Activated CD4-positive, alpha-beta memory T cell treated with anti-CD3 and anti-CD28 coated beads, Interleukin-2, amount 10 ng/mL, durations not matched to agents 7 days and 5 days (primary cell): ENCODE measurements at places on chromosomes 12 and 14. TPM values are rescaled to one million over a fixed set of nuclear protein-coding genes. Genes with fewer than 3 reads are reported as not detected.

GRCh38 chr12:57280211-57281062 lies 29.4 kb upstream of the STAC3 start:
- DNase-seq = peak; percentile 76

DNA sequence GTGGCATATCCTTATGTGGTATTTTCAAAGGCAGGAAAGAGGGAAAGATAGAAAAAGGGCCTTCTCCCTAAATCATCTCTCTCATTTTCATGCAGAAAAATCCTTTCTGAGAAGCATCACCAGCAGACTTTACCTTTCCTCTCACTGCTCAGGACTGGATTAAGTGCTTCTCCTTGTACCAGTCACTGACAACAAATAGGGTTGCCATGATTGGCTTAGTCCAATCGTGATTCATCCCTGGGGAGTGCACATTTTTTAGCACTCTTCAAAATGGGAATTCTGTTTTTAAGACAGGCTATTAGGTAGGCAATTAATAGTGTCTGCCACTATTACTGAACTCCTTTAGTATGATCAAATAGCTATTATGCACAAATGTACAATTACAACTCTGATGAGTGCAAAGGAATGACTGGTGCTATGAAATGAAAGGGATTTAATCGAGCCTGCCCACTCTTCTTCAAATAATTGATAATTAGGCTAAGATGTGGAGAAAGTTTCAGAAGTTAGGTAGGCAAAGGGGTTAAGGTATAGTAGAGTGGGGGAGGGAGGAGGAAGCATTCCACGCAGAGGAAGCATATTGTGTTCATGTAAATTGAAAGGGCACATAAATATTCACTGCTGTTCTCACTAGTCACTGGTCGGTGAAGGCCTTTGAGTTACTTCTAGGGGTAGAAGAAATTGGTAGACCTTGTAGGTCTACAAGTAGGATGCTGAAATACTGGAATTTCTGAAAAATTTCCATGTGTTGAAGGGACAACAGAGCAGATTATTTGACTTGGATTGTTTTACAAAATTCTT lies 84.0 kb downstream of the MSRB3 start:
- DNase-seq = no peak

GRCh38 chr14:29223947-29224346 lies 457.4 kb downstream of the FOXG1 start:
- DNase-seq = no peak

DNA sequence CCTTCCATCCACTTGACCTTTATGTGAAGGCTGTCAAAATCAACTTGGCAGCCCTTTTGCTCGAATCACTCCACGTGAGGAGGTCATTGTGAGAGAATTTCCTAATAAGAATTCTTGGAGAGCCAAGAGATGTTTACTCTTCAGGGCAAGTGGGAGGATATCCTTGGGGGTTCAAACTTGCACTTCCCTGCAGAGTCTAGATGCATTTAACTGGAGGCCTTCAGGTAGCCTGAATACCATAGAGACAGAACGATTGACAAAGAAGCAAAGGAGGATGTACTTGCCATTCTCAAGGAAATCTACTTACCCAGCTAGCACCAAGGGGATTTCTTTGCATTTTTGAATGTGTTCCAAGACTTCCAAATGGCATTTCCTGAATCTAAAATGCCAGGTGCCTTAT lies 1702.6 kb upstream of the FLRT2 start:
- DNase-seq = no peak

- no peak for DNase-seq
Measured at GRCh38 chr12:101795786-101796185, 35.0 kb downstream of the GNPTAB start.

DNA sequence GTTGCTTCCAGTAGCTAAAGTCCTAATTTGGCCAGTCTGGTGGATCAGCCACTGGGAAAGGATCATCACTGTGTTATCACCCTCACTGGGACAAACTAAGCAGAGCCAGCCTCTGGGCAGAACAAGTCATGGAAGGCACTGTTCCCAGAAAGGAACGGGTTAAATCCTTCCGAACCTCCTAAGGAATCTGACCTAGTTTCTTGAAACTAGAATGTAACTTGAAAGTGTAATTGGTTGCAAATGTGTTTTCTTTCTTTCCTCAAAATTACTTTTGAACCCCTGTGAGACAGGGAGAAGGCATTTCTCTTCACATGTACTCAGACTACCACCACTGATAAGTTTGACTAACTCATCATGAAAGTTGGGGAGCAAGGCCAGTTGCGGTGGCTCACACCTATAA lies 18.7 kb upstream of the KICS2 start:
- DNase-seq = no peak

GRCh38 chr14:55964821-55965220 lies 153.4 kb upstream of the PELI2 start:
- DNase-seq = no peak

DNA sequence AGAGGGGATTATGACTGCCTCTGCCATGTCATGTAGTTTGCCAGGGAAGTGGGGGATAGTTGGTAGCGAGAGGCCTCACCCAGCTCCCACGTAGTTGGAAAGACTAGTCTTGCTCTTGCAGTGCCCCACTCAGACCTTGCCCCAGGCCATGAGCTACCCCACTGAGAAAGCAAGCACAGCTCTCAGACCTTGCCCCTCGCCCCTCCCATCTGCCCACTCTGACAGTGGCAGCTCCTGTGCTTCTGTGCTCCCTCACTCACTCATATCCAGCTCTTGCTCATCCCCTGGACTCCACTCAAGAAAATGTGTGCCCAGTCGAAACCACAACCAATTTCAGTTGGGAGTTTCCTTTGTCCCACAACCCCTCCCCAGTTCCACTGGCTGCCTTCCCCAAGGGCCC lies 55.5 kb upstream of the BDKRB2 start:
- DNase-seq = no peak

DNA sequence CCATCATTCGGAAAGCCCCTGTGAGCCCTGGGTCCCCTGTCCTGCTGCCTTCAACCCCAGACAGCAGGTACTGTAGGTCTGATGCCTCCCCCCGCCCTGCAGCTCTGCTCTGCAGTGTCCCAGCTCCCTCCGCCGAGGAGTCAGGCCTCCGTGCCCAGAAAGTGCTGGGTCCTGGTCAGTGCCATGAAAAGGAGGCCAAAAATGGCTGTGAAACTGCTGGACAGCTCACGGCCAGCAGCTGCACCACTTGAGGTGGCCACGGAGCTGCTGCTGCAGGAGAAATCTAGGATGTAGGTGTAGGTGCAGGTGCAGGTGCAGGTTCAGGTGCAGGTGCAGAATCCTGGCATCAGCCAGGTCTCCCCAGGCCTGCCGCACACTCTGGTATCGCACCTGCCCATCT lies 196.1 kb downstream of the SLC15A4 start:
- DNase-seq = no peak

DNA sequence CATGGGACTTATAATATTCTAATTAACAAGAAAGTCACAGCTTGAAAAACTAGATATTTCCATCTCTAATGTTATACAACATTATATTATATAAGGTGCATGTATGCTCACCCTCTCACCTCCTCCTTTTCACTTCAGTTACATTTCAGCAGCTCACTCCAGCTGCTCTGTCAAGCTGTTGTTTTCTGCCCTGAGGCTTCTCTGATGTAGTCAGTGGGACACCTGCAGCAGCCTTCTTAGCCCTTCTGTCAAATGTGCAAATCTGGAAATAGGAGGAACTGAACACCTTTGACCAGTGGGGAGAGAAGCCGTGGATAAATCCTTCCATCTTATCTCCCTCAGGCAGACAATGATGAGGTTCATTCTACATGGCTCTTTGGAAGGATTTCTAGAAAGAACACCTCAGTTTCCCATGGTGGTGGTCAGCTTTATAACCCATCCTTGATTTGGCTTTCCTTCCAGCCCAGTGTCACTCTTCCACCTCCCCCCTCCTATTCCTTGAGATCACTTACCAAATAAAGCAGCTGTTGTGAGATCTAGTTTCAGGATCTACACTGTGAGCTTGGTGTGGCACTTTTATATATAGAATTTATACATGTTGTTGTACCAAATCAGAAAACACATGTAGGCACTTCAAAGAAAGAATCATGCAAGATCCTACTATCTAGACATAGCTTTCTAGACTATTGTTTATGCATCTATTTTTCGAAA lies 79.6 kb upstream of the STK38L start:
- no peak for DNase-seq

DNA sequence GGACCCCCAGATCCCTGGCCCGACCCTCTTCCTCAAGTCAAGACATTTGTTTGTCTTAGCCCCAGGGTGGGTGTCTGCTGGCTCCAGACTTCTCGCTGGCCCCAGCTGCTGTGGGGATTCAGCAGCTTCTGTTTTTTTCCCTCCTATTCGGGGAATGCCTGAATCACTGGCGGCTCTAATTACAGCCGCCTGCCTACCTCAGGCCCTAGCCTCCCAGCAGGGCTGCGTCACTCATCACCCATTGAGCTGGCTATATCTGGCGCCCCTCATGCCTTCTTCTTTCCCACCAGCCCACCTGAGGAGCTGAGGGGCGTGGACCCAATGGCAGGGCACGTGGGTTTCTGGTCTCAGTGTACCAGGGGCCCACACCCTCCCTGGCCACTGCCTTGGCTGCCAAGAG lies 10.1 kb downstream of the KRT80 start:
- no peak for DNase-seq

GRCh38 chr12:4206470-4206869 lies 67.1 kb upstream of the CCND2 start:
- no peak for DNase-seq

GRCh38 chr14:28608851-28609828 lies 157.4 kb upstream of the FOXG1 start:
- DNase-seq = peak; percentile 28

Gene LRRK2
- 0.05 TPM for total RNA-seq

DNA sequence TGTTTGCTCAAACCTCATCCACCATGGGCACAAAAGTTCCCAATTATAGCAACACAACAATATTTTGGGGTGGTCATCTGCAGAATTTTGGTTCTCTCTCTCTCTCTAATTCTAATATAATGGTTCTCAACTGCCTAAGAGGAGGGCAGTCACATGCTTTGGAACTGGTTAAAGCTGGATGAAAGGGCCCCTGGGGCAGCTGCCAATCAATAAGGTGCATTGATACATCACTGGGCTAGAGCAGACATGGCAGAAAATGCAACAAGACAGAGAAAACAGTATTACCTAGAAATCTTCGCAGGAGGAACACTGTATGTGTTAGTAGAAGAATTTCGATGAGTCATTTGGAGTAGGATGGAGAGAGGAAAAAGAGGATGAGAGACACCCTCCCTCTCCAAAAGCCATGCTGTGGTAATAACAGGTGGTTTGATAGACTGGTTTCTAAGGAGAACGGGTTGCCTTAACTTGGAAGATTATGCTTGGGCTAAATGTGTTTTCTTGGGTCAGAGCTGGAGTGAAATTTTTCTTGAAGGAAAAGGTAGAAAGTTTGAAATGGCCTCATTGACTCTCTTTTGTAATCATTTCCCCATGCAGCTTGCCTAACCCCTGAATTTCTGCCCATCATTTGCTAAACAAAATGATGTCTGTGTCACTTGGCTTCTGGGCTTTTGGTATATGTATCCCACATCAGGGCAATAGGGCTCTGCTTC lies 67.1 kb upstream of the HIF1A start:
- no peak for DNase-seq

DNA sequence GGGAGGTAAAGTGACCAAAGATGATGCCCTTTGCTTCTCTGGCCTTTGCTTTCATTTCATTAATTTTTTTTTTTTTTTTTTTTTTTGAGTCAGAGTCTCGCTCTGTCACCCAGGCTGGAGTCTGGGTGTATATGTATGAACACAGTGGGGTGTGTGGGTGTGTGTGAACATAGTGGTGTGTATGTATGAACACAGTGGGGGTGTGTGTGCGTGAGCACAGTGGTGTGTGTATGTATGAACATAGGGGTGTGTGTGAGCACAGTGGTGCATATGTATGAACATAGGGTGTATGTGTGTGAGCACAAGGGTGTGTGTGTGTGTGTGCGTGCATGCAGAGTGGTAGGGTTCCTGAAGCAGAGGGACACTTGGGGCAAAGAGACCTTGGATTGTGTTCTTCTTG lies 9.6 kb downstream of the KLC1 start:
- DNase-seq = no peak
